ENCODE measurements at places on chromosomes 5 and 9. TPM values are rescaled to one million over a fixed set of nuclear protein-coding genes. Genes with fewer than 3 reads are reported as not detected.

GRCh38 chr9:16033921-16034691 lies 481.3 kb downstream of the CCDC171 start:
- no peak for DNase-seq

NEUROG1 gene
- not detected for total RNA-seq

DNA sequence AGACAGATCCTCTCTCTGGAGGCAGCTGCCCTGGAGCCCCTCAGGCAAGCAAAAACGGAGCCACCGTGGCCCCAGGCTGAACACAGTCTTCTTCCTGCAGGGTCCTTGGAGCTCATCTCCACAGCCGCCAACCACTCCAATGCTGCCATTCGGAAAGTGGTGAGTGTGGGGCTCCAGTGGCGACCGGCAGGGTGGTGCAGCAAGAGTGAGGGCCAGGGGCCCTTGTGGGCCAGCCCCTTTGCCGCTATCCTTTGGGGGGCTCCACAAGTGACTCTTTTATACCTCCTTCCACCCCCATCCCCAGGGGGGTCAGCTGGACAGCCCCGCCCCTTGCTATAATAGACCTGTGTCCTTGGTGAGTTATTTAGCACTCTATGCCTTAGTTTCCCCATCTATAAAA lies 47.4 kb upstream of the SUSD3 start:
- no peak for DNase-seq

PCA3 gene
- 0.35 TPM for total RNA-seq

DNA sequence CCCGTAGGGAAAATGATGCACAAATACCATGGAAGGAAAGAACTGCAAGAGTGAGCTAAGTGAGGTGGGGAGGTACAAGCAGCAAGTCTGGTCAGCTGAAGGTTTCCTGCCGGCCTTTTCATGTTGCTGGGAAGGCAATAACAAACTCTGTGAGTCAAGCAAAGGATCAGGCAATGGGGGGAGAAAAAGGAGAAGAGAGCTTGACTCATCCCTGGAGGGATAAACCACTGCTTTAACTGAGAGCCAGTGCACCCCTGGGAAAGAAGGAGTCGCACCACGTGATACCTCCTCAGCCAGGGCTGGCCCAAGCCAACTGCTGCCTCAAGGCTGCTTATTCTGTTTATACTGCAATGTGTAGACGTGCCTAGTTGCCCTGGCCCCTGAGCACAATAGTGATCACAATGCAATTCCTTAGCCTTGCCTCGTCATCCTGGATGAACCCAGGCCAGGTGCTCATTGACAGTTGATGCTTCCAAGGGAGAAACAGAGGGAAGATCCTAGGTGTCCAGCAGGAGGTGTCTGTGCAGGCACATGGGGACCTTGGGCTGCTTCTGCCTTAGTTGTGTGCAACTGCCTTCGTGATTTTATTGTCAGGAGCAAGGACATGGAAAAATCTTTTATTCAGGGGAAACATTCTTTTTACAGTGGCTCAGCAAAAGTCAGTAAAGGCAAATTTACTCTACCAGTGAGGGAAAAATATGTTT lies 203.0 kb upstream of the TUT7 start:
- DNase-seq, result no peak

- DNase-seq, result no peak
Measured at GRCh38 chr9:73738741-73739530, 587.3 kb downstream of the ANXA1 start.

GRCh38 chr9:32590898-32591297 lies 17.9 kb upstream of the NDUFB6 start:
- DNase-seq, result no peak

INSL6 gene
- total RNA-seq, result not detected

GRCh38 chr5:163914910-163915309 lies 409.5 kb downstream of the MAT2B start:
- no peak for DNase-seq

SPATA31A3 gene
- total RNA-seq, result not detected

GRCh38 chr9:80926611-80927010 lies 762.7 kb downstream of the TLE1 start:
- no peak for DNase-seq

JAKMIP2 gene
- 37.3 TPM for total RNA-seq

CBY3 gene
- not detected for total RNA-seq

GRCh38 chr9:127835991-127836516 lies 18.4 kb downstream of the ENG start:
- no peak for DNase-seq

GRCh38 chr5:56323505-56323904 lies 90.4 kb upstream of the ANKRD55 start:
- no peak for DNase-seq

GRCh38 chr5:141135030-141135717 lies at the start of gene PCDHB5:
PCDHB5 (plus strand) TSS chr5:141135206; CDS start chr5:141135435, 229 bp downstream.
- no peak for DNase-seq

DNA sequence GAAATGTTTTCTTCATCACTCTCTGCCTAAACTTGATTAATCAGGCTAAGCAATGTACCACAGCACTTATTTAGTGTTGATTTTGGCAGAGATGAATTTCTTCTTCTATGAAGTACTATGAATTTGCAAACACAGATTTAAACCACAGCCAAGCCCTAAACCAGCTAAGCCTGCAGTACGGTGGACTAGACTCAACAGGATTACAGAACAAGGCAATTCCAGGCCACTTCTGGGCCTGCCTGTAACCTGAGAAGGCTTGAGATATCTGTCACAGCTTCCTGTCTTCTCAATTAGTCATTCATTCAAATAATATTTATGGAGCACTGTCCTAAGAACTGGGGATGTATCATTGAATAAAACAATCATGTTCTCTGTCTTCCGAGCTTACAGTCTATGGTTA lies 32.4 kb upstream of the CAST start:
- DNase-seq, result no peak

GRCh38 chr5:129996896-129997295 lies 92.6 kb downstream of the CHSY3 start:
- DNase-seq, result no peak

C5orf58 gene
- not detected for total RNA-seq

- no peak for DNase-seq
Measured at GRCh38 chr5:160211352-160211751, 18.0 kb upstream of the FABP6 start.

DNA sequence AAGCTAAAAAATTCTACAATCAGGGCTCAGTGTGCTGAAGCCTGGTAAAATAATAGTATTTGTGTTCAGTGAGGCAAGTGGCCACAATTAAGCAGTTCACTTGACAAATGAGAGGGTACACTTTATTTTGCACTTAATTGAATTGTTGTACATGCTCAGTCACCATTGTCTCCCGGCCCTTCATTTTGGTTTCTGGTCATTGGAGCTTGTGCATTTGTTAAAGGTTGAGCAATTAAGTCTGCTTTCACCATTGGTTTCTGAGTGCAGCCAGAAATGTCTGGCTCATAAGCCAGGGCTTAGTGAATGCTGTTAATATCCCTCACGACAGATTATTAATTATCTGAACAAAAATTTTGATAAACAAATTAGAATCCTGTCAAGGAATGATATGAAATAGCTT lies 89.6 kb downstream of the PRDM6 start:
- DNase-seq, result no peak

DNA sequence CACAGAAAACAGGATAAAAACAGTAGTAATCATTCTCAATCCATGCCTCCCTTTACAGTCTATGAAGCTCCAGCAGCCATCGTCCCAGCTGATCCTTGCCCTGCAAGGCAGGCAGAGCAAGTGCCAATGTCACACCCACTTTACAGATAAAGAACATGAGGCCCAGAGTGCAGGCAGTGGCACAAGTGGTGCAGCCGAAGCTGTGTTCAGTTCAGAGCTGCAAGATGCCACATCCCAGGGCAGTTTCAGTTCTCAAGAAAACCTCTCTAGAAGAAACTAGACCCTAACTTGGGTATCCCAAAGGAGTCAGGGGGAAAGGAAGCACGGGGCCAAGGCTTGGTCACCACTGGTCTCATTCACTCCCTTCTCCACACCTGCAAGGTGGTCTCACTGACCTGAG lies 34.6 kb upstream of the CPLX2 start:
- no peak for DNase-seq

- DNase-seq, result no peak
Measured at GRCh38 chr5:90506221-90506620, 23.2 kb downstream of the LYSMD3 start.

LIX1 gene
- 17.3 TPM for total RNA-seq

HMGXB3 gene
- total RNA-seq, result 26.3 TPM

DNA sequence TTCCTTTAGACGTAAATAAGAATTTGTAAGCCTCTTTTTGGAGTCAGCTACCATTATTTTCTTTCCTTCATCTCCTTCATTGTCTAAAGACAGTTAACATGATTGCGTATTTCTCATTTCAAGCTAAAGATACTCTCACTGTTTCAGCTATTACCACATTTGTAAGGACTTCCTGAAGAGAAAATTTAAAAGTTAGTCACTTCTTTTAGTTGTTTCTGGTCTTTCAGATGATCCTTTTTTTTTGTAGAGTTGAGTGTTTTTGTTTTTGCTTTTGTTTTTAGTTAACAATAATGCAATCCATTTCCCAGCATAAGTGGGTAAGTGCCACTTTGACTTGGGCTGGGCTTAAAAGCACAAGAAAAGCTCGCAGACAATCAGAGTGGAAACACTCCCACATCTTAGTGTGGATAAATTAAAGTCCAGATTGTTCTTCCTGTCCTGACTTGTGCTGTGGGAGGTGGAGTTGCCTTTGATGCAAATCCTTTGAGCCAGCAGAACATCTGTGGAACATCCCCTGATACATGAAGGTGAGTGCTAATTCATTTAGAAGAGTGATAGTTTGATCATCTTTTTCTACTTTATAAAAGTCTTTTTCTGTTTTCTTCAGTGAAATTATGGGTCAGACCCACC lies 2.0 kb downstream of the IL31RA start:
- DNase-seq, result no peak

GRCh38 chr9:95055851-95056551 lies 261.5 kb downstream of the FANCC start:
- DNase-seq, result no peak

DNA sequence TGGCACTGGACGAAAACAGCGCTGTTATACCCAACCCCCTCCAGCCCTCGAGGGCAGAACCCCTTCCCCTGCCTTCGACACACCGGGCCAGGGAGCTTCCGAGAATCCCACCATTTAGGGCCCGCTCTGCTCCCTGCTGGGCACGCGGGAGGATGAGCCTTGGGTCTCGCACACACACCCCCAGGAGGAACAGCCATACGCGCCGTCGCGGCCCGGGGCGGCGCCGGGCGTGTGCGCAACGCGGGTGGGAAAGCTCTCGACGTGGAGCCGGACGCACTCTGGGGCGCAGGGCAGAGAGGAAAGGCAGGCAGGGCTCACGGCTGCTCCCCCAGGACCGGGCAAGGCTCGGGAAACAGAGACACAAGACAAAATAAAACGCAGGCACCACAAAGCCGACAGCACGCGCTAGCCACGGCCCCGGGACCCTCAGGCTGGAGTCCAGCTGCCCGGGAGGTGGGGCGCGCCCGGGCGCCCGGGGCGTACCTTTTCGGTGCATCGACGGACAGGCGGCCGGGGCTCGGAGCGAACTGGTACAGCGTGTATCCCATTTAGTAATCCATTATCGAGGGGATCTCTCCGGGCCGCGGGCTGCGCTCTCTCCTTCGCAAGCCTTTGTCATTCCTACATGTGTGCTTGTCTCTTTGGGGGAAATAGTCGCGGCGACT lies 789 bp downstream of the SEMA6A start:
- DNase-seq, result no peak

DNA sequence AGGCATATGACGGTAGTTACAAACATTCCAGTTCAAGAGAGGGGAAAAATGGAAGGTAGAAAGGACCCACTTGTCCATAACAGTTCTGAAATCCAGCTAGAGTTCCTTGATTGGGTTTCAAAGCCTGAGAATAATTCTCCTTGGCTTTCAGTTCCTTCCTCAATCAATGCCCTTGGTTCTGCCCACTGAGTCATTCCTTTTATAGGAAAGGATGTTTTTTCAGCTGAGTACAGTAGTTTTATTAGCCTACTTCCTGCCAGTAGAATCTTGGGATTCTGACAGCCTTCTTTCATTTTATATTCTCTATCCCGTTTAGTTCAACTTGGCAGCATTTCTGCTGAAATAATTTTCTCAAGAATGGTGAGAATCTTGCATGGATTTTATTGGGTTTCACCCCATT lies 386.9 kb upstream of the SMC2 start:
- DNase-seq, result no peak

GRCh38 chr5:119315516-119315949 lies 40.3 kb upstream of the TNFAIP8 start:
- no peak for DNase-seq

DNA sequence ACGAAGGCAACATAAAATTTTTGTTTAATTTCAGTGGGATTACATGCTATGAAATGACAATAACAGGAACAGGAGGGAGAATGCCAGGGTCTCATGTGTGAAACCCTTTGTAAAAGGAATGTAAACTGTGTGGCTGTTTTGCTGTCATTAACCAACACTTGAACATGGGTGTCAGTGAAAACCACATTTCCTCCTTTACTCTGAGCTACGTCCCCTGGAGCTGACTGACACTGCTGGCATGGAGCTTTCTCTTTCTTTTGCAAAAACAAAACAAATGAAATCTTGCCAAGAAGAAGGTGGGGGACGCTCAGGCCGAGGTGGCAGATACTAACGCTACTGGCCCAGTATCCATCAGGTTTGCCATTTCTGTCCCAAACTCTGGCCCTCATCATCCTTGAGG lies 121.4 kb downstream of the DMRT2 start:
- no peak for DNase-seq

- DNase-seq, result no peak
Measured at GRCh38 chr5:147939431-147940114, 33.2 kb upstream of the C5orf46 start.

DNA sequence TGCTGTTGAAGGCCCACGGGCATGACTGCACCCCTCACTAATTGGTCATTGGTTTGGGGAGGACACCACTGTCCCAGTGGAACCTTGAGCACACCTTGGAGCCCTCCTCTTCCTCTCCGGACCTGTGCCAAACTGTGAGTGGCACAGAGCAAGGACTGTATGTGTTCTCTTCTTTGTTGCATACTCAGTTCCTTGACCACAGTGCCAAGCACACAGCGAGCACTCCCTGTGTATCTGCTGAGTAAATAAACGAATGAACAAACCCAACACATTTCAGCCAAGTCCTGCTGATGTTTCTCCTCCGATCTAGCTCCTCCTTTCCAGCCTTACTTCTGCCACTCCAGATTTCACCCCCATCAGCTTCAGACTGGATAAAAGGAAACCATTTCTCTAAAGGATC lies 2.7 kb upstream of the TRIM52 start:
- no peak for DNase-seq

- no peak for DNase-seq
Measured at GRCh38 chr5:29005386-29005785, 1967.0 kb upstream of the CDH9 start.

DNA sequence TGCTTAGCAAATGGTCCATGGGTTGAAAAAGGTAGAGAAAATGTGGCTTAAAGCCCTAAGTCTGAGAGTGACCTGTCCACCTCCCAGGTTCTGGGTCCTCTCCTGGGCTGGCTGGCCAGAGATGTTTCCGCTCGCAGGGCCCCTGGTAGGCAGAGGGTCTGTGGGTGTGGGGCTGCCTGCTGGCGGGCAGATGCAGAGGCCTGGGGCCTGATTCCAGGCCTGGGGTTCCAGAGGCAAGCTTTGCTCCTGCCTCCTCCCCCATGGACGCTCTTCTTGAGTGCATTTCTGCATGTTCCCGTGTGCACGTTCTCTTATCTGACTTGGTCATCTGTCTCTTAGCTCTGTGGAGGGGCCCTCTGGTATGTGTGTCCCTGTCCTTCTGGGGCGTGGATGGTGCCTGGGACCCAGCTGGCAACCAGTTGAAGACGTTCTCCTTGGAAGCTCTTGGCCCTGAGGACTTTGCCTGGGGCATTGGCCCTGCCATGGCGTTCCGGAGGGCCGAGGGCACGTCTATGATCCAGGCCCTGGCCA lies 3.8 kb downstream of the MIGA2 start:
- no peak for DNase-seq

GRCh38 chr5:75167345-75167744 lies 69.3 kb downstream of the ANKRD31 start:
- no peak for DNase-seq

WHRN gene
- 32.9 TPM for total RNA-seq
